ENCODE measurements at places on chromosomes 4 and X. TPM values are rescaled to one million over a fixed set of nuclear protein-coding genes. Genes with fewer than 3 reads are reported as not detected.
A peak's percentile ranks its signal among the peaks of the same experiment; 100 is the strongest.

The FGFRL1 gene
- total RNA-seq = 76.9 TPM

The EVC2 gene
- not detected for total RNA-seq

GRCh38 chrX:84611843-84612636 lies 109.8 kb upstream of the HDX start:
- no peak for DNase-seq

DNA sequence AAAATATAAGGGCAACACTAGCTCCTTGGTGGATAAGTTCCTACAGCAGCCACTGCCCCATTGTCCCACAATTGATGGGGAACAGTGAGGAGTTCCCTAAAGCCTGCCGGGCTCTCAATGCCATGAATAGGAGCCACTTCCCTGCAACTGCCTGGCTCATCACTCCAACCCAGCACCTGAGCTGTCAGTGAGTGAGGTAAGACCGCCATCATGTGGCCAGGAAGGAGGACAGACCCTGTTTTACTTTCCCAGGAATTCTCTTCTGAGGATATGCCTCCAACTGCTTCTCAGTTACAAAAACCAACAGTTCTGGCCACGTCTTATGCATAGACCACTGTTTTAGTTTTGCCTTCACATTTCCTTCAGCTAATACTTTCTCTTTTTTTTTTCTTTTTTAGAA lies 45.5 kb downstream of the SRPX start:
- peak; percentile 48 for DNase-seq

DNA sequence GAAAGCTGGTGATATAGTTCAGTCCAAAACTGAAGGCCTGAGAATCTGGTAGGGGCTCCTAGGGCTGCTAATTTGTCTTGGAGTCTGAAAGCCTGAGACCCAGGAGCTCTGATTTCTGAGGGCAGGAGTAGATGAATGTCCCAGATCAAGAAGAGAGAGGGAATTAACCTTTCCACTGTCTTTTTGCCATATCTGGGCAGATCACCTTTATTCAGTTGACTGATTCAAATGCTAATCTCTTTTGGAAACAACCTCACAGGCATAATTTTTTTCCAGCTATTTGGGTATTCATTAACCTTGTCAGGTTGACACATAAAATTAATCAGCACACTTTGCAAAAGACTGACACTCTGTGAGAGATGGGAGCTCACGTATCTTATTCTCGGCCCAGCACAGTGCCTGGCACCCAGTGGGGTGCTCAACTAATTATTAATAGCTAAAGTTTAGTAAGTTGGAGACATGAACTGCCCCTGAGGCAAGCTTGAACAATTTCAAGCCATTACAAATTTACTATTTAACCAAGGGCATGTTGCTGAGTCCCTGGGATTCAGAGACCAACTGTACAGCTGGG lies 114.3 kb downstream of the CPEB2 start:
- DNase-seq = no peak

DNA sequence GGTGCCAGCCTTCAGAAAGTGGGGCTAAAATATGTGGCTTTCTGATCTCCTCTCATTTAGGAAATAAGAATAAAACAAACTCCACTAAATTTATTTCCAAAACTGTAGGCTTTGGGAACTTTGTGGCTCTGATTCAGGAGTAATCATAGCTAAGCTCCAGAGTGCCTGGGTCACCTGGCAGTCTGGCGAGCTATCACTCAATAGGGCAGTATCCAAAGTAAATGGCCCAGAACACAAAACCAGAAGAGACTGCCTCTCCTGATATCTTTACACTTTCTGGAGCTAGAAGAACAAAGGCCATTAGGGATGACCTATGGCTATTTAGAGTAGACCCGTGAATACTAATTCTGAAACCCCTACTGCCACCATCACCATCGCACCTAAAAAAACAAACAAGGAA lies 17.0 kb upstream of the PPARGC1A start:
- no peak for DNase-seq

The TRIM75 gene
- total RNA-seq = not detected

DNA sequence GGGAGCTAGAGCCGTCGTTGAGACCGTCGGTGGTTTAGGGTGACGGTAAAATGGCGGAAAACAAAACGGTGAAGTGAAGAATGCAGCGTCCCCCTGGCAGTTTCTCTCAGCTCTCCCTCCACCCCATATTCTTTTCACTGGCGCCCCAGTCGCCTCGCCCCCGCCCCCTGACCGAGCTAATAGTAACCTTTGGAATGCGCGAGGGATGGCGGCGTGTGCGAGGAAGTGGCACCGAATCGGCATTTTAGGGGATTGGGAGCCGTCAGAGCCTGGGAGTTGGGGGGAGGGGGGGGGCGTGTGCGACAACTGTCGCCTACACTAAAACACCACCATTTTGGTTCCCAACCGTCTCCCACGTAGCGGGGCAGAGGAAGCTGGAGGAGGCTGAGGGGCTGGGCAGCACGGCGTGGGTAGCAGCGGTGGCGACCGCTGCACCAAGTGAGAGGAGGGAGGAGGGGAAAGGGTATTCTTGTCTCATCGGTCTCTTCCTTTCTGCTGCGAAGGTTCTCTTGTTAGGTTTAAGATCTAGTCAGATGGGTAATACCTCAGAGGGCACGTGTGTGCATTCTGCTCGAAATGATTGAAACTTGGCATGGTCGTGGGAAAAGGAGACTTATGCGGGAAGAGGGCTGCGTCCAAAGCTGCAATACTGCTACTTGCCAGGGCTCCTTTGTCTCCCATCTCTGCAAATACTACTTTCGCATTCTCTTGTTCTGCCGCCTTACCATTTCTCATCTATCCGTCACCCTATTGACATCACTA lies 840 bp downstream of the ZNF711 start:
- DNase-seq = peak; percentile 27

GRCh38 chr4:65668201-65669089 lies 1.8 kb downstream of the EPHA5 start:
- no peak for DNase-seq

The SPARCL1 gene
- total RNA-seq = not detected

GRCh38 chr4:59161249-59161648 lies 2038.9 kb upstream of the ADGRL3 start:
- no peak for DNase-seq

DNA sequence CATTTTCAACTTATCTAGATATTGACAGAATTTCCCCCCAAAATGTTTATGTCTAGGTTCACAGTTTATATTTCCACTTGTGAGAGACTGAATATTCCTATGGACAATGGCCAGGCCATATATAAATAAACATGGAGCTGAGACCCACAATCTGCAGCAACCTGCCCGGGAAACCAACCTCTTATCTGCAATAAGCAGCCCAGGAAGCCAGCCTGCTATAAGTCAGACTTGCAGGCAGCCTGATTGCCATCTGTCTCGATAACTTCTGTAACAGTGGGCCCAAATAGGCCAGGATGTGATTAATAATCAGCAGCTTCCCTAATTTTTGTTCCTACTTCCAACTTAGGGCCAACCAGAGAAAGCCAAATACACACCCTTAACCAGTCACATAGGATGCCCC lies 5.2 kb upstream of the NAP1L5 start:
- DNase-seq = no peak

DNA sequence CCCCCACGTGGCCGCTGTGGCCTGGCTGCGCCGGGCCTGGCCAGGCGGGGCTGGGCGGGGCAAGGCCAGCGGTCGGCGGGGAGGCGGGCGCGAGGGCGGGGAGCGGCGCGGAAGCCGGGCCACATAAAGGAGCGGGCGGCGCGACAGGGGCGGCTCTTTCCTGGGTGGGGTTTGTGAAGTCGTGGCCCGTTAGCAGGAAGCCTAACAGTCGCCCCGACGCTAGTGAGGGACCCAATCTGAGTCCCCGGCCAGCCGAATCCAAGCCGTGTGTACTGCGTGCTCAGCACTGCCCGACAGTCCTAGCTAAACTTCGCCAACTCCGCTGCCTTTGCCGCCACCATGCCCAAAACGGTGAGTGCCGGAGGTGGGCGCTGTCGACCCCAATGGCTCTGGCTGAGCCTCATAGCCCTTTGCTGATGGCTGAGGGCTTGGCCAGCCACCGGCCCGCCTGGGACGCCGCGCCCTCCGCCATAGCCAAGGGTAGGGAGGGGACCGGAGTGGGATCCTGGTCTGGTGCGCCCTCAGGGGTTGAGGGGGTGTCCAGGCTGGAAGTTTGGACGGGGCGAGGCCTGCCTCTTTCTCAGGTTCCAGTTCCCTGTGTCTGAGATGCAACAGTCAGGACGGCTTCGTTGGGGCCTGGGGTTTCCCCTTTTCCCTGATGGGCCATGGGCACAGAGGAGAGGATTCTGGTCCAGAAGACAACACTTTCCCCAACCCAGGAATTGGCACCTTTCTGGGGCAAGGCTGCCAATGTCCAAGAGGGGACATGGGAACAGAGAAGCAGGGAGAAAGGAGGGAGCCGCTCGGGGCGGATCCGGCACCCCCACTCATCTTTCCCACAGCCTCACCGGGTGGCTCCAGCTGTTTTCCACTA lies at the start of gene MSN:
Gene MSN, plus strand, starts transcription at position 152 of the 874 bp plus-strand sequence. Its CDS starts 188 bp downstream, at position 340.
- peak; percentile 65 for DNase-seq

GRCh38 chr4:147761218-147761883 lies 29.5 kb downstream of the ARHGAP10 start:
- no peak for DNase-seq

- DNase-seq = no peak
Observed at GRCh38 chr4:153140294-153140693, 63.9 kb upstream of the TRIM2 start.

GRCh38 chr4:18559492-18559891 lies 537.9 kb upstream of the LCORL start:
- no peak for DNase-seq
